ENCODE measurements at places on chromosomes 4 and X. TPM values are rescaled to one million over a fixed set of nuclear protein-coding genes. Genes with fewer than 3 reads are reported as not detected.

Gene GABRE
- 6.4 TPM for total RNA-seq

DNA sequence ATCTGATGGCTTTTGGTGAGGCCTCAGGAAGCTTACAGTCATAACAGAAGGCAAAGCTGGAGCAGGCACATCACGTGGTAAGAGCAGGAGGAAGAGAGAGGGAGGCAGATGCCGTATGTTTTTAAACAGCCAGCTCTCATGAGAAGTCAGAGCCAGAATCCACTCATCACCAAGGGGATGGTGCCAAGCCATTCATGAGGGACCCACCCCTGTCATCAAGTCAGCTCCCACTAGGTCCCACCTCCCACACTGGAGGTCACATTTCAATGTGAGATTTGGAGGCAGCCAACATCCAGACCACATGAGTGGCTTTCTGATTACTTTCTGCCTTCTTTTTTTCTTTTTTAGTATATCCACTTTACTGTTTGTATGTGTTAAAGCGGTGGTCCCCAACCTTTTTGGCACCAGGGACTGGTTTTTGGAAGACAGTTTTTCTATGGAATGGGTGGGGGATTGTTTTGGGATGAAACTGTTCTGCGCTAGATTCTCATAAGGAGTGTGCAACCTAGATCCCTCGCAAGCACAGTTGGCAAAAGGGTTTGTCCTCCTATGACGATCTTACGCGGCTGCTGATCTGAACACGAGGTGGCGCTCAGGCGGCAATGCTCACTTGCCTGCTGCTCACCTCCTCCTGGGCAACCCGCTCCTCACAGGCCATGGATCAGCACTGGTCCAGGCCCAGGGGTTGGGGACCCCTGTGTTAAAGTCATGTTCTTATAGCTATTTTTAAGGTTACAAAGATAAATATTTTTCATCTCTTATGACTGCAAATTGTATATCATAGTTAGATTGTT lies 61.7 kb downstream of the SLIT2 start:
- peak; percentile 18 for DNase-seq

Gene TBC1D9
- 11.6 TPM for total RNA-seq

DNA sequence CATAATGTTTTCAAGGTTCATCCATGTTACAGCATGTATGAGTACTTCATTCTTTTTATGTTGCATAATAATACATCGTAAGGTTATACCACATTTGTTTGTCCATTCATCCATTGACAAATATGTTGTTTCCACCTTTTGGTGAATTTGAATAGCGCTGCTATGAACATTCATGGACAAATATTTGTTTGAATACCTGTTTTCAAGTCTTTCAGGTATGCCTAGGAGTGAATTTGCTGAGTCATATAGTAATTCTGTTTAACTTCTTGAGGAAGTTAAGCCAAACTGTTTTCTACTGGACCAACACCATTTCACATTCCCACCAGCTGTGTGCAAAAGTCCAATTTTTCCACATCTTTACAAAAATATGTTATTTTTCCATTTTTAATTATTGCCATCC lies 31.5 kb downstream of the IRS4 start:
- no peak for DNase-seq

Gene DSPP
- total RNA-seq, result not detected

DNA sequence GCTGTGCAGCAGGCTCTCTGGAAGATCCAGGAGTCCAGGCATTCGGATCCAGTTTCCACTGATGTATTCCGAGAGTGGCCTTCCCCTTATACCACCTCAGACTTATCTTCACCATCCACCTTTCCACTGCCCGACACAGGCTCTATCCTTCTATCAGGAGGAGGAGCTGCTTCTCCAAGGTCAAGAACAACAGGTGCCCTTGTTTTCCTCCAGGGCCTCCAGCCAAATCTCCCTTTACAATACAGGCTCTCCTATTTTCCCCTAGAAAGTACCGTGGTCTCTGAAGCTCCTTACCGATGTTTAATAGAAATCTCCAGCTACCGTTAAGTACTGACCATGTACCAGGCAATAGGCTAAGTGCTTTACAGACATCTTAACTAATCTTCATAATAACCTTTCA lies 61.3 kb downstream of the AFAP1 start:
- DNase-seq, result no peak

Data from colonic mucosa (tissue), 4 donors.